Cortex of kidney (tissue), 1 donor: ENCODE measurements at places on chromosomes 13 and 19.

DNA sequence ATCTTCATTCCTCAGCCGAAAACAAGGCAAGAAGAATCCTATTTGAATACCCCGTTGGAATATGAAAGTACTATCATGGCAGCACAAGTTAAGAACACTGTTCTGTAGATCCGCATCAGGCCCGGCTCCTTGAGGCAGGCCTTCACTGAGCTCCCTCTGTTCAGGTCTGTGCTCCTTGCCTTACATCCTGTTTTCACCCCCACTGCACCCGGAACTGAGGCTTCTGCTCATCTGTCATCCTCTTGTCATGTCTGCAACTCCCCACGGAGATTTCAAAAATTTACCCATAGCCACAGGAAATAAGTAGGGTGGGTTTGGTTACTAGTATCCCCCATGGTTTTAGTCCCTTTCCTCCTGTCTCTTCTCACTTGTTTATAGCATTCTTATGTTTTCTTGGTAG lies 861.9 kb downstream of the GPC5 start:
- no peak for DNase-seq

DNA sequence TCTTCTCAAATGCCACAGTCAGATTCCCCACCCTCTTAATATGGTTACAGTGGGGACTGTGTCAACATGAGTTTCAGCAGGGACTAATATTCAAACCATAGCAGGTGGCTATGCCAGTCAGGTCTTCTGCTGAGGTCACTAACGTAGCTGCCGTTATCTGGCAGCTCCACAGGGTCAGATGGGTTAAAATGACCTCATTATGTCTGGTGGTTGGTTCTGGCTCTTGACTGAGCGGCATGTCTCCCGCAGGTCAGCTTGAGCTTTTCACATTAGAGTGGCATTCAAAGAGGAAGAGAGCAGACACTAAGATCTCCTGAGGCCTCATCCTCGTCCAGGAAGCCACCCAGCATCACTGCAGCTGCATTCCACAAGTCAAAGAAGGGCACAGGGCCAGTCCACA lies 21.4 kb upstream of the IPO5 start:
- no peak for DNase-seq

- DNase-seq: no peak
These were observed 257.2 kb downstream of the FOXO1 start for GRCh38 chr13:40409278-40409677.

DNA sequence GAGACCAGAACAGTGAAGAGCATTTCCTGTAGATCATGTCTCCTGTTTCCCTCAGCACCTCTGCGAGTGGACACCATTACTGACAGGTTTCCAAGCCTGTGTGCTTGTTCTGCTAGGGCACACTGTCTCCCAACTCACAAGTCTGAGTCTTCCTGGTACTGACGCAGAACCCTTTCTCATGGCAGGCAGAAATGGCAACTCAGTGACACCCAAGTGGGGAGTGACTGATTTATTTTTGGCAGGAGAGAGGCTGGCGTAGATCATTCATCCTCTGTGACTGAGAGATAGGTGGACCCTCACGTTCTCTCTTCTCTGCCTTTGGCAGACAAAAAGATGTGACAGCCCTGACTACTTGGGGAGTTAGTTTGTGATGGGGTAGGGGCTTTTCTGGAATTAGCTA lies 183.4 kb downstream of the RFC3 start:
- DNase-seq: no peak

- no peak for DNase-seq
These were observed 42.4 kb downstream of the ZC3H13 start for GRCh38 chr13:46010148-46010547.

- DNase-seq: no peak
These were observed 325.4 kb downstream of the DLEU7 start for GRCh38 chr13:50518131-50518530.

GRCh38 chr13:94329754-94330551 lies 149.5 kb downstream of the DCT start:
- DNase-seq: no peak

DNA sequence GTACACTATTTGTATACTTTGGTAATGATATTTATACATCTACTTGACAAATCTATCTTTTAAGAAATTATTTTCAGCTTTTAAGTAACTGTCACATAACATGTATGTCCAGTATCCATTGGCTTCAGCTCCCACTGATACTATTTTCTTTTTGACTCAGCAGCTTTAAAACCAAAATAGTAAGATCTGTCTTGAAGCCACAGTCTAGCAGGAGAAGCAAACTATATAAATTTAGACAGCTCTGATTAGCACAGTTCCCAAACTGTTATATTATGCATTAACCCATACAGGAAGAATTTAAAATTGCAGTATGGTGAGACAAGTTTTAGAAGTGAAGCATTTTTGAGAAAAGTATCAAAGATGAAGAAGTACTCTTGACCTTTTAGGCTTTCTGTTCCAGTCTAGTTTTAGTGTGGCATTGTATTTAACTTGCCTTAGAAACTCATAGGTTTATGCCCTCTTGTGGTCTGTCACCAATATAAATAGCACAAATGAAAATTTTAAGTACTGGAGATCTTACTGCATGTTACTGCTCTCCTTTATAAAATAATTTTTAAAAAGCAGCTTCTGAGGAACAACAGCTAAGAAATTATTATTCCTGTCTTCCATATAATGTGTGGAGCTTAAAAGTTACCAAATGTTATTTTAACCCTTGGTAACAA lies 24.7 kb downstream of the URI1 start:
- DNase-seq: no peak

GRCh38 chr13:59280297-59280696 lies 883.4 kb downstream of the DIAPH3 start:
- DNase-seq: no peak
